T-cell (primary cell): ENCODE measurements at places on chromosomes 2 and 18.
A peak's percentile ranks its signal among the peaks of the same experiment; 100 is the strongest.

DNA sequence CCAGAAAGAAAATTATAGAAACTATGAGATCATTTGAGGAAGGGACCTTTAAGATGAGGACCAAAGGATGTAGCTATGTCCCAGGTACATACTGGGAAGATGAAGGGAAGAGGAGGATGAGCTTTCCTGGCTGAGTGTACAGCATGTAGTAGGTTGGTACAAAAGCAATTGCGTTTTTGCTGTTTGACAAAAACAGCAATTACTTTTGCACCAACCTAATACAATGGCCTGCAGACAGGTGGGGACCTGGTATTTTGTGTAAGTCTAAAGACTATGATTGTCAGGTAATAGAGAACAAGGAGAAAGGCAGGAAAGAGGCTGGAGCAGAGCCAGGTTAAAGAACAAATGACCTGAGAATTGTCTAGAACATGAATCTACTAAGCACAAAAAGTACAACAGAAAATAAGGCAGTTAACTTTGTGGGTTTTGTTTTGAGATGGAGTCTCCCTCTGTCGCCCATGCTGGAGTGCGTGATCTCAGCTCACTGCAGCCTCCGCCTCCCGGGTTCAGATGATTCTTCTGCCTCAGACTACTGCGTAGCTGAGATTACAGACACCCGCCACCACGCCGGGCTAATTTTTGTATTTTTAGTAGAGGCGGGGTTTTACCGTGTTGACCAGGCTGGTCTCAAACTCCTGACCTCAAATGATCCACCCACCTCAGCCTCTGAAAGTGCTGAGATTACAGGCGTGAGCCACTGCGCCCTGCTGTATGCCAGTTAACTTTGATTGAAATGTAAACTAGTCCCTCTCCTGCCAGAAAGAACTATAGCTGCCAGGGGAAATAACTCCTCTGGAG, 3.2 kb upstream of the TGOLN2 start:
- H3K36me3 ChIP-seq = peaks cover 1% of the 10 kb centered on the region
- no peak overlapping the region for H3K4me3 ChIP-seq
- no peak overlapping the region for H3K27ac ChIP-seq
- no peaks in the 10 kb centered on the region for H3K27me3 ChIP-seq
- H3K4me1 ChIP-seq = peaks cover 9% of the 10 kb centered on the region

GRCh38 chr2:227592694-227593387, 5.9 kb upstream of the SCYGR2 start:
- H3K27me3 ChIP-seq = no peaks in the 10 kb centered on the region
- H3K4me3 ChIP-seq = no peak overlapping the region

DNA sequence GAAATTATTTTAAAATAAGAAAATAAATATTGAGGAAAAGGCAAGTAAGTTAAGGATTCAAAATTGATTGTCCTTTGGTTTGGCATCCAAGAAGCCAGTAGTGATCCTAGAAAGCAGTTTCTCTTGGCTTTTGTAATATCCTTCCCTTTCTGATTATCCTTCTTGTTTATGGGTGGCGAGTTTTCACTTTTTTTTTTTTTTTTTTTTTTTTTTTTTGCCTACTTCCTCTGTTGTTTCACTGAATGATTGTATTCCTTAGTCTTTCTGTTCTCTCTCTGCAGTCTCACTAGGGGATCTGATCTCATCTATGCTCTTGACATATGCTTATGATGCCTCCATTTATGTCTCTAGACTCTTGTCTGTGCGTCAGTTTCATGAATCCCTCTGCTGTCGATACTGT, 4.2 kb downstream of the NAPG start:
- peaks cover 25% of the 10 kb centered on the region for H3K4me1 ChIP-seq
- DNase-seq = no peak
- no peak overlapping the region for H3K4me3 ChIP-seq
- H3K27ac ChIP-seq = no peak overlapping the region

DNA sequence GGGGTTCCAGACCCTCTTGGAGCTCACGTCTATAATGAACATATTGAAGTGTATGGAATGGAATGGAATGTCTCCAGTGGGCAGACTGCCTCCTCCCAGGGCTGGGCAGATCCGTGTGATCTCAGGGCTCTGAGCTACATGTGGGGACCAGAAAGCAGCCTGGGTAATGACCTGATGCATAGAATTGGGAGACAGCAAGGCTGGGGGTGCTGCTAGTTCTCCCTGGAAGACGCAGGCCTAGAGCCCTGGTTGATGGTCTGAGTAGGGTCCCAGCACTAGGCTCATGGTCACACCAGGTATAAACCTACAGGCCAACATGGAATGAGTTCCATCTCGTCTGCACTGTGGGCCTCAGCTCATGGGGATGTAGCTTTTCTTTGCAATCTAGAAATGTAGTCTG, 46.7 kb downstream of the ACAA2 start:
- H3K4me1 ChIP-seq = no peaks in the 10 kb centered on the region
- no peaks in the 10 kb centered on the region for H3K27me3 ChIP-seq
- no peak for DNase-seq
- H3K27ac ChIP-seq = no peak overlapping the region

DNA sequence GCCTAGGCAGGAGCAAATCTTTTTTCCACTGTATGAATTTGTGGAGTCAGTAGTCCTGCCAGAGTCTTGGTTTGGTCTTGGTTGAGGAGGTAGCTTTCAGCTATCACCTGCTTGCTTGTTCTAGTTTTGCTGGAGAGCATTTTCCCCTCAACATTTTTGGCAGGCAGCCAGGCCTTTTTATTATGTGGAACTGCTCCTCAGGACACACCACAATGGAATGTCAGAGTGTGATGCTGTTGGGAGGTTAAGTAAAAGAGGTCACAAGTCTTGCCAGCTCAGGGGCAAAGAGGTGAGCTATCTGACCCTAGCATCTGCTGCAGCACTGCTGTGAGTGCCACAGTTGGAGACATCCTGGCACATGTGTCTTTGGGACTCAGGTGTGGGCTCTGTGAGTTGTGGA, 258.0 kb downstream of the CNTNAP5 start:
- DNase-seq = no peak

DNA sequence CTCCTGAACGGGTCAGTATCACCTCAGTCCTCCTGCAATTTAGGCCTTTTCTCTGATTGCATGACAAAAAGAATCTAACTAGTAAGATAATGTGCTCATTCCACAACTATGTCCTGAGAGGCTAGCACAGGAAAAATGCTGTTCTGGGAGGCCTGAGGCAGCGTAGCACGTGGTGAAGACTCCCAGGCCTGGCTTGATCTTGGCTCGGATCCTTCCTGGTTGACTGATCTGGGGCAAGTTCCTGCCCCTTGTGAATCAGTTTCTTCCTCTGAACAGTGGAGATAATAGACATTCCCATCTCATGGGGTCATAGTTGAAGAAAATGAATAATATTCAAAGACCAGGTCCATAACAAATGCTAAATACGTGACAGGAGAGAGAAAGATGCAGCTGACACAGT, 12.3 kb downstream of the FBLN7 start:
- H3K4me1 ChIP-seq = peaks cover 14% of the 10 kb centered on the region
- no peaks in the 10 kb centered on the region for H3K36me3 ChIP-seq
- no peak overlapping the region for H3K4me3 ChIP-seq
- no peaks in the 10 kb centered on the region for H3K27me3 ChIP-seq
- H3K27ac ChIP-seq = no peak overlapping the region

GRCh38 chr2:233413559-233414272, 59.4 kb downstream of the DGKD start:
- DNase-seq = peak; percentile 34
- peaks cover 4% of the 10 kb centered on the region for H3K36me3 ChIP-seq
- no peak overlapping the region for H3K4me3 ChIP-seq
- H3K27ac ChIP-seq = peak overlapping the region; percentile 22
- H3K27me3 ChIP-seq = no peaks in the 10 kb centered on the region
- peaks cover 26% of the 10 kb centered on the region for H3K4me1 ChIP-seq

DNA sequence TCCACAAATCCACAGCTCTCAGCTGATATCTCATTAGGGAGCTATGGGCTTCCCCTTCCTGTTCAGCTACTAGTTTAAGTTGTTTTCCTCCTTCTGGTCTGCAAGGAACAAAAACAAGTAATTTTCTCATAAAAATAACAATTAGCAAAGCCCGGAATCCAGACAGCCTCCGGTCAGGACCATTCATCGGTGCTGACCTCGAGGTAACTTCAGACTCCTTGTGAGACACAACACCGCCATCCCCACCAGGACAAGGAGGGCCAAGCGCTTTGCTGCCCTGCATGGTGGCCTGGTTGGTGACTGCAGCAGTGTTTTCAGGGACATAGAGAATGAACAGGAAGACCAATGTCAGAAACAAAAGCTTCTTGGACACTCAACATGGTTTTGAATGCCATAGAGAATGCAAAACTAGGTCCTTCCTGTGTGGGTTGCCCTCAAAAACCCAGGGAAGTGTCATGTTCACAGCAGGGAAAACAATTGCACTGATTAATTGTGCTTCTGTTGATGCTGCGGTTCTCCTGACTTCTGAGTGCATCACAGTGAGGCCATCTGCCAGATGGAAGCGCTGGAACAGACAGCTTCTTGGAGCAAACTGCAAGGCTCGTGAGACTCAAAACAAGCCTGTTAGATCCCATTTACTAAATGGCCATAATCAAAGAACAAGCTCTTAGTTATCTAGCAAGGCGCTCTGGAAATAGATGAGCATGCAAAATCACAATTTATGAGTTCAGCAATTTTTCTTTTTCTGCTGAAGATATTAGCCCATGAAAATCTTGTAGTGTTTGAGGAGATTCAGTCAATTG, 77.1 kb downstream of the HS1BP3 start:
- DNase-seq = no peak
- no peak overlapping the region for H3K27ac ChIP-seq
- H3K27me3 ChIP-seq = peaks cover 4% of the 10 kb centered on the region
- no peaks in the 10 kb centered on the region for H3K36me3 ChIP-seq
- no peak overlapping the region for H3K4me3 ChIP-seq

DNA sequence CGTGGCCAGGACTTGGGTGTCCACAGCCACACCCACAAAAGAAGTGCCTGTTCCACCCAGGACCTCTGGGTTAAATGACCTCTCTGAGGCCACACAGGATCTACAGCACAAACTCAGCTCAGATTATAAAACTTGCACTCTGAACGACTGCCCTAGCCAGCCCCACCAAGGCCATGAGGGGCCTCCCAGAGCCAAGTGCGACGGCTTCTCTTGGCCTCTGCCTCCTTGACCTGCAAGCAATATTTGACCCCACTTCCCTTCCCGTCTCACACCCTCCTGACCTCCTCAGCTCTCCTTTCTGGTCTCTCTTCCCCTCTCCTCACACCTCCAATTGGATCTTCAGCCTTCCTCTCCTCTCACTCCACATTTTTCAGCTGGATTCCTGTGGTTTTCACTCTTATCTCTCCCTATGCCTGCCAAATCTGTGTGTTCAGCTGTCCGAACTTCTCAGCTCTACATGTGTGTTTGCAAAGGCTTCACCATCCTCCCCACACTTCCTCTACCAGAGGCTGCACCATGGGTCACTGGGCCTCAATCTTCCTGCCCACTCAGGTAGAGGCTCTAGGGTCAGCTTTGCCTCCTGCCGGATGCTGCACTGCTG, 25.3 kb upstream of the STEAP3 start:
- no peak overlapping the region for H3K4me3 ChIP-seq
- no peak for DNase-seq
- no peak overlapping the region for H3K27ac ChIP-seq
- no peaks in the 10 kb centered on the region for H3K4me1 ChIP-seq
- peaks cover 18% of the 10 kb centered on the region for H3K27me3 ChIP-seq

DNA sequence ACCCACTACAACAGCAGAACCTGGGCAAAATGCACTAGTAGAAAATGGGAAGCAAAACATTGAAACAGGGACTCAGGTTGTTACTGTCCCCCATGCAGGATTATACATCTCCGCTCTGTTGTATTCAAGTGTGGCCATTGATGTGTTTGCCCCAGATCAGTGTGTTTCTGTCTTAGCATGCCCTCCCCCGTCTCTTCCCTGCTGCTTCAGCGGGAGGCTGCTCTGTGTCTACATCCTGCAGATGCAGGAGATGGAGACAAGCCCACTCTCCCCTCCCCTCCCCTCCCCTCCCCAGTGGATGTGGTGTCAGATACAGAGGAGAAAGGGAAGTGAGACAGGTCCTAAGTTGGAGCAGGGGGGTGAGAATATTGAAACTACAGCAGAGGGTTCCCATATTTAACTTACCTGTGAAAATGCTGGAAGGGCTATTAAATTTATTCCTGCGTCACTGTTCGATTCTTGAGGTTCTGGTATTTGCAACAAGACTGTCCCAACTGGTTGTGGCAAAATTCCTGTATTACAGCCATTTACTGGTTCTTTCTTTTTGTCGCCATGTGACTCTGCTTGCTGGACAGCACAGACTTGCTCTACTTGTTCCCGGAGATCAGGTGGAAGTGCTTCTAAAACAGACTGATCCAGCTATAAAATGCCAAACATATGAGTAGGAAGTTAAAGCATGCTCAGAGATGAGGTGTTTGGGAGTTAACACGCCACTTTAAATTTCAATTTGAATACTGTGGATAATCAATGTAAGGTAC, 67.0 kb downstream of the EIF5B start:
- DNase-seq = no peak
- no peak overlapping the region for H3K4me3 ChIP-seq
- H3K27me3 ChIP-seq = no peaks in the 10 kb centered on the region

- H3K4me1 ChIP-seq = no peaks in the 10 kb centered on the region
- peaks cover 9% of the 10 kb centered on the region for H3K27me3 ChIP-seq
- no peak overlapping the region for H3K4me3 ChIP-seq
- DNase-seq = no peak
- H3K36me3 ChIP-seq = no peaks in the 10 kb centered on the region
These were observed 82.8 kb downstream of the NRP2 start for GRCh38 chr2:205765151-205765550.

DNA sequence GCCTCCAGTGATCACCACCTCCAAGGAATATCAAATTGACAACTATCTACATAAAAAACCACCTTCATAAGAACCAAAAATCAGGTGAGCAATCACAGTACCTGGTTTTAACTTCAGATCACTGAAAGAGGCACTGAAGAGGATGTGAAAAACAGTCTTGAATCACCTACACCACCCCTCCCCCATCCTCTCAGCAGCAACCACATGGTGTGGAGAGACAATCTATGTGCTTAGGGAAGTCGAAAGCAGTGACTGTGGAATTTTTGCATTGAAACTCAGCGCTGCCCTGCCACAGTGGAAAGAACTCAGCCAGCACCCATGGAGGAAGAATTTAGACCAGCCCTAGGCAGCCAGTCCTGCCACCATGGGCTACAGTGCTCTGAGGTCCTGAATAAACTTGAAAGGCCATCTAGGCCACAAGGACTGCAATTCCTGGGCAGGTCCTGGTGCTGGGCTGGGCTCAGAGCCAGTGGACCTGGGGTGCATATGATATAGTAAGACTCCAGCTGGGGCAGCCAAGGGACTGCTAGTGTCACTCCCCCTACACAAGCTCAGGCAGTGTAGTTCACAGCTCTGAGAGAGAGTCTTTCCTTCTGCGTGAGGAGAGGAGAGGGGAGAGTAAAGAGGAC, 75.6 kb downstream of the ATL2 start:
- H3K27ac ChIP-seq = no peak overlapping the region
- no peak for DNase-seq
- H3K27me3 ChIP-seq = no peaks in the 10 kb centered on the region
- H3K36me3 ChIP-seq = peaks cover 4% of the 10 kb centered on the region
- H3K4me3 ChIP-seq = no peak overlapping the region

GRCh38 chr2:98824256-98825019, 93.5 kb upstream of the MGAT4A start:
- no peaks in the 10 kb centered on the region for H3K36me3 ChIP-seq
- no peak overlapping the region for H3K4me3 ChIP-seq
- H3K27me3 ChIP-seq = no peaks in the 10 kb centered on the region
- H3K4me1 ChIP-seq = peaks cover 29% of the 10 kb centered on the region

- H3K27ac ChIP-seq = no peak overlapping the region
- no peak for DNase-seq
- H3K4me1 ChIP-seq = no peaks in the 10 kb centered on the region
These were observed 52.4 kb downstream of the BABAM2 start for GRCh38 chr2:27942612-27943547.
